Stimulated activated CD4-positive, alpha-beta T cell treated with anti-CD3 and anti-CD28 coated beads, TNF-alpha, amount 100 ng/mL, for 48 hours (primary cell): ENCODE measurements at places on chromosomes 3 and 15.
A peak's percentile ranks its signal among the peaks of the same experiment; 100 is the strongest.

GRCh38 chr15:77069521-77070121 lies 1.3 kb downstream of the TSPAN3 start:
- no peak for DNase-seq

DNA sequence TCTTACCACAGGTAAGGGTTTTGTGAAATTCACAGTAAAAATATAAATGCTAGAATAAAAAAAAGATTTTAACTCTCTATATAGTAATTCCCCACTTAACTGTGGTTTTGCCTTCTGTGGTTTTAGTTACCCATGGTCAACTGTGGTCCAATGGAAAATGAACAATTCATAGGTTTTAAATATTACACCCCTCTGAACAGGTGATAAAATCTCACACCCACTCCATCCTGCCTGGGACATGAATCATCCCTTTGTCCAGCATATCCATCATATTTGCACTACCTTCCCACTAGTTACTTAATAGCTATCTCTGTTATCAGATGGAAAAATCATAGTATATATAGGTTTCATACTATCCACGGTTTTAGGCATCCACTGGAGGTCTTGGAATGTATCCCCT lies 49.2 kb downstream of the HDGFL3 start:
- DNase-seq: no peak

GRCh38 chr3:69012100-69012799 lies 1.2 kb downstream of the EOGT start:
- DNase-seq: no peak

DNA sequence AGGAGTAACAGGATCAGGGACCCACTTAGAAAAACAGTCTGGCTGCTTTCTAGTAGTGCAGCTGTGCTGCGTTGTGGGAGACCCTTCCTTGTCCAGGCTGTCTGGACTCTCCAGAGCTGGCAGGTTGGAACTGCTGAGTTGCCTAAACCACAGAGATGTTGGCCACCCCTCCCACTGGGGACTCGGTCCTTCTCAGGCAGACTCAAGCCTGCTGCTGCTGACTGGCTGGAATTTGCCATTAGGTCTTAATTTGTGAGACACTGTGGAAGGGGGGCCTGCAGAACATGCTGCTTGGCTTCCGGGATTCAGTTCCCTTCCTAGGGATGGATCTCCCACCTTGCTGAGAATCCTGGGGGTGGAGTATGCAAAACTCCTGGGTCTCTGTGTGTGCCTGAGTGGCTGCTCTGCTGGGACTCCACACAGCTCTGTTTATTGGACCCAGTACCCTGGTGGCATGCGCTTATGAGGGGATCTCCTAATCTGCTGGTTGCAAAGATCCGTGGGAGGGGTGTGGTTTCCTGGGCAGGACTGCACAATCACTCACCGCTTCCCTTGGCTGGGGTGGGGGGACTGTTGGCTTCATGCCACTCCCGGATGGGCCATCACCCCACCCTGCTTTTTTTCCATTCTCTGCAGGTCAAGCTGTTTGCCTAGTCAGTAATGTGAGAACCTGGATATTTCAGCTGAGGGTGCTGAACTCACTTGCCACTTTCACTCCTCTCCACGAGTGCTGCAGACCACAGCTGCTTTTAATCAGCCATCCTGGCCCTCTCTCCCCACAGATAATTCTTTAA lies 150.5 kb downstream of the CFAP20DC start:
- peak; percentile 13 for DNase-seq

DNA sequence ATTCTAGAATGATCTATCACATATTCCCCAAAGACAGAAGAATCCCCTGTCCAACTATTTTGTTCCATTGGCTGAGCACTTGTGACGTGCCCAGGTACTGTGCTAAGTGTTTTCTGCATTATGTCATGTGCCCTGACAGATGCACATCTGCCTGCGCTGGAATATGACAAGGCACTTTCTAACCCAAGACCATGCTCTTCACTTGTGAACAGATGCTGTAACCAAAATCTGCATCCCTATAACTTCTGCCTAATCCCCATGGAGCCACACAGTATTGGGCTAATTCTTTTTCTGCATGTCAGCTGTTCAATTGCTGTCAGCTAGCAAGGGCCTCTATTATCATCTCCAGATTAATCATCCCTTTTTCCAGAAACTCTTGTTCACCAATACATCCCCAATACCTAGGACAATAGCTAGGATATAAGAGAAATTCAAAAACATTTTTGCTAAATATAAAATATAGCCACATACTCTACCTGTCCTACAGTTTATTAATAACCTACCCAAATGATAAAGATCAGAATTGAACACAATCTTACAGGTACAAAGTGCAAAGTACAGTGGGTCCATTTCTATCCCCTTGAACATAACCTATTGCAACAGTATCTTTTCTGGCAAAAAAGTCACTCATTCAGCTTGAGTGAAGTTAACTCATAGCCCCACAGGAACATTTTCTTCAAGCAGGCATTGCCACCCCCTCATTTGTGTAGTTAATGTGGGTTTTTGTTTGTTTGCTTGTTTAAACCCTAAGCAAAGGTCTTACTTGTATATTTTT lies 109.4 kb upstream of the LRRN1 start:
- DNase-seq: no peak

DNA sequence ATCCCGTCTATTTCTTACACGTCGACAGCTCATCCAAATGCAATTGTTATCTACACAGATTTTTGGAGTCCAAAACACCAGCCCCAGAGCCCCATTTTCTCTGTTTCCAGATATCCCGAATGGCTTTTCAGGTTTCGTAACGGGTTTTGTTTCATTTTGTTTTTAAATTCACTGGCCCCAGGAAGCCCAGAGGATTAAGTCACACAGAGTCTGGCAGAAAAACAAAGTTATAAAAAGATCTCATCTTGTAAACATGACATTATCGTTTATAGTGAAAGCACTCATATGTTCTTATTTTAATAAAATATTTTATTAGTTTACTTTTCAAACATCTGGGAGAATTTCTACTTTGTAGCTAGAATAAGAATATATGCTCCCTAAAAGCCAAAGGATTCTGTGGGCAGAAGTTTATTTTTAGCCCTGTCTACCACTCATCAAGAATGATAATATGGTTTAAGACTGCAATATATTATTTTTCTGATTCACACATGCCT lies 149.3 kb upstream of the SLC2A2 start:
- DNase-seq: no peak

GRCh38 chr3:164488893-164489292 lies 589.4 kb downstream of the SI start:
- no peak for DNase-seq

DNA sequence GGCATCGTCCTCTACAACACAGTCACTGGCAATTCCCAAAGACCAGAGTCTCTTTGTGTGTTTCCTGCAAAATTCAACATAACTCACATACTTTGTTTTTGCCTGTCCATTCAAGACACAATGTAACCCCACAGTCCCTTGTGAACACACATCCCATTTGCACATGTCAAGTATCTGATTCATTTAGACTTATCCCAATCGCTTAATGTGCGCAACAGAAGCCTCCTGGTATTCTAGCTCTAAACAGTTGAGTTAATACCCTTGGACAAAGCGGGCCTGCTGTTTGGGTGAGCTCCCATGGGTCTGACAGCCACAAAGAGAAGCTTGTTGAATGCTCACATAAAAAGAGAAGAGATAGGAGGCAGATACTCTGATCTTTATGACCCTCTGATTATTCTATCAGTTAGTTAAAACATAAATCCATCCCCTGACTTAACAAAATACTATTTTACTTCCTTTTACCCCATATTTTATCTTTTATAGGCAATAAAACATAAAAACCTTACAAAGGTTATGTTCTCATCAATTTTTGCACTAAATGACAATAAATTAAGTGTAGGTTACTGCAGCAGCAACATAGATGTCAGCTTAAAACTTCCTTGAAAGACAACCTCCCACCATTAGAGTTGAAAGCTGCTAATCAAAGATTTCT lies 79.4 kb downstream of the ANXA2 start:
- DNase-seq: no peak

DNA sequence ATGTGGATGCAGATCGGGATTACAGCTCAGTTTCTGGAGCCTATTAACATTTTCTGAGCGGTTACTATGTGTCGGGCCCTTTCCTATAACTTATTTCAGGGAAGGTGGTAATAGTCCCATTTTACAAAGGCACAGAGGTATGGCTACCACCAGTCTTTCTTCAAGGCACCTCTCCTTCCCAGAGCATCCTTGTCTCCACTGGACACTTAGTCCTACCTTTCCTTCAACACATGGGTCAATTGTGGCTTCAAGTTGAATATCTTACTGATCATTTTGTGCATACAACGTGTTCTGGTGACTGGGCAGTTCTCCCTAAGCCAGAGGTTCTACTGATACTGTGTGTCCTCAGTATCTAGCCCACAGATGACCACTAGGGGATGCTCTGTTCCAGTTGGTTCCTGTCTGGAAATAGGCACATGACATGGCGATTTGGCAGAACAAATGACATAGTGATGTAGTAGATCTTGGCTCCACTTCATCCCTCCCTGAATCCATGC lies 60.7 kb upstream of the CMTM8 start:
- peak; percentile 15 for DNase-seq

DNA sequence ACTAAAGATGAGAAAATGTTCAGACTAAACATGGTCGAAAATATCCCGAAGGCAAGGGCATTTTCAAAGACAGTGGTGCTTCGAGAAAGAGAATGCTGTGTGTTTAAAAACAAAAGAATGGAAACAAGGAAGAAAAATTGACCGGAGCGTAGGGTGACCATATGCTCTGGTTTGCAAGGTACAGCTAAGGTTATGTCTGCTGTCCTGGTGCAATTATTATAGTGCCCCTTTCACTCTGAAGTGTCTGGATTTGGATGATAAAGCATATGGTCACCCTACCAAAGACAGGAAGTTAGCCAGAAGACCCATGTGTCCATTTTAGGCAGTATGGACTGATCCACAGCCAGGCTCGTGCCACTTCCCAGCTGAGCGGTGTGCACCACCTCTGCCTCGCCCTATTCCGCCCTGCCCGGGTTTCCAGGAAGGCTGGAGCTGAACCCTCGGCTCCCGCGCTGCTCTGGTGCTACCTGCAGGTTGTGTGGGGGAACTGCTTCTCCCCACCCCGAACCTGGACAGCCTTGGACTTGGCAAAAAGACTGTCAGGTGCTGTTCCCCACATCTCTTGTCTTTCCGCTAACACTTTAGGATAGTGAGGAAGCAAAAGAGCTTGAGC lies 25.2 kb downstream of the GOLGA6D start:
- DNase-seq: peak; percentile 9

DNA sequence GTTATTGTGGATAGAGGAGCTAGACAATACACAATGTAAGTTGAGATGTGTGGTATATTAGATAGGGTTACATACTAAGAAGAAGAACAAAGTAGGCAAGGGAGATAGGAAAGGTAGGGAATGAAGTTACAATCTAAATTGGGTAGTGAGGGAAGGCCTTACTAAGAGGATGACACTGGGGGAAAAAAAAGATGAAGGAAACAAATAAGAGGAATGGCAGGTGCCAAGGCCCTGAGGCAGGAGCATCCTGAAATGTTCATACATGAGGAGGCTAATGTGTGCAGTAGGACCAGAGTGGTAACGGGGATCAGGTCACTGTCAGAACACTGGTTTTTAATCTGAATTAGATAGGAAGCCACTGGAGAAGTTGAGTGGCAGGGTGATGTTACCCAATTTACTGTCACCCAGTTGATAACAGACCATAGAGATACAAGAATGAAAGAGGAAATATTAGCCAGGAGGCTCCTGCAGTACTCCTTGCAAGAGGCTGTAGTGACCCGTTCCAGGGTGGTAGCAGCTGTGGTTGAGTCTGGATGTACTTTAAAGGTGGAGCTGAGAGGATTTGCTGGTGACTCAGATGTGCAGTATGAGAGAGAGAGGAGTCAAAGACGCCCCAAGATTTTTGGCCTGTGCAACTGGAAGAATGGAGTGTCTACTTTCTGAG lies 14.4 kb downstream of the RTP1 start:
- no peak for DNase-seq

GRCh38 chr3:177973241-177973840 lies 562.9 kb upstream of the KCNMB2 start:
- no peak for DNase-seq
